ENCODE measurements at places on chromosomes 4 and X. TPM values are rescaled to one million over a fixed set of nuclear protein-coding genes. Genes with fewer than 3 reads are reported as not detected.

The GAGE2A gene
- not detected for total RNA-seq

The RNF150 gene
- total RNA-seq, result 15.0 TPM

The H2BW2 gene
- not detected for total RNA-seq

The CPXCR1 gene
- total RNA-seq, result not detected

The DMRTC1 gene
- not detected for total RNA-seq

The NKX3-2 gene
- total RNA-seq, result 0.10 TPM

The ADRA2C gene
- 0.79 TPM for total RNA-seq

DNA sequence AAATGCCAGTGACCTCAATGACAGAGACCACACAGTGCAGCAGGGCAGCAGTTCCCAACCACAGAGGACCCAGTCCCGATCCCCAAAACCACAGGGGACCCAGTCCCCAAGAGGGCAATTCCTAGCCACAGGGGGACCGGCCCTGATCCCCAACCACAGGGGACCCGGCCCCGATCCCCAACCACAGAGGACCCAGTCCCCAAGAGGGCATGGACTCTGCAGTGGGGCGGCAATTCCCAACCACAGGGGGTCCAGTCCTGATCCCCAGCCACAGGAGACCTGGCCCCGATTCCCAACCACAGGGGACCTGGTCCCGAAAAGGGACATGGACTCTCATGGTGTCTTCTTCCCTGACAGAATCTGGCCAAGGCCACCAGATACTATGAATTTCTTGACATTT is 136.3 kb downstream of the AFAP1 start:
- no peak for DNase-seq

- DNase-seq, result no peak
These were observed 41.8 kb downstream of the GPC4 start for GRCh38 chrX:133373386-133374079.

- DNase-seq, result no peak
These were observed 7.9 kb downstream of the TRPC3 start for GRCh38 chr4:121943941-121944340.

GRCh38 chrX:41312786-41313185 is 21.2 kb upstream of the DDX3X start:
- no peak for DNase-seq

DNA sequence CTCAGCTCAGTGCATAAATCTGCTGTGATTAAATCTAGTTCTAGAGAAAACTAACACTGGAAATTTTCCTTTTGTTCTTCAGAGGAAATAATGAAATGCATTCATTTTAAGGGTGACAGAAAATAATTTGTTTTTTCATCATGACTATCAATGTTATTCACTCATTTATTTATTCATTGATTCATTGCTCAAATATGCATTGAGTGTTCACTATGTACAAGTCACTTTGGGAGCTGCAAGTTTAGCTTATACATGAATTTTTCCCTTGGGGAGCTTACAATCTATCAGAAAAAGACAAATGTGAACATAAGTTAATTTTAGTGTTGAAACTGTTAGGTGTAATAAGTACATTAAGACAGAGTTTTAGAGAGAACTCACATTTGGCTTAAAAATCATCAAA is 897.8 kb downstream of the CENPC start:
- DNase-seq, result no peak

DNA sequence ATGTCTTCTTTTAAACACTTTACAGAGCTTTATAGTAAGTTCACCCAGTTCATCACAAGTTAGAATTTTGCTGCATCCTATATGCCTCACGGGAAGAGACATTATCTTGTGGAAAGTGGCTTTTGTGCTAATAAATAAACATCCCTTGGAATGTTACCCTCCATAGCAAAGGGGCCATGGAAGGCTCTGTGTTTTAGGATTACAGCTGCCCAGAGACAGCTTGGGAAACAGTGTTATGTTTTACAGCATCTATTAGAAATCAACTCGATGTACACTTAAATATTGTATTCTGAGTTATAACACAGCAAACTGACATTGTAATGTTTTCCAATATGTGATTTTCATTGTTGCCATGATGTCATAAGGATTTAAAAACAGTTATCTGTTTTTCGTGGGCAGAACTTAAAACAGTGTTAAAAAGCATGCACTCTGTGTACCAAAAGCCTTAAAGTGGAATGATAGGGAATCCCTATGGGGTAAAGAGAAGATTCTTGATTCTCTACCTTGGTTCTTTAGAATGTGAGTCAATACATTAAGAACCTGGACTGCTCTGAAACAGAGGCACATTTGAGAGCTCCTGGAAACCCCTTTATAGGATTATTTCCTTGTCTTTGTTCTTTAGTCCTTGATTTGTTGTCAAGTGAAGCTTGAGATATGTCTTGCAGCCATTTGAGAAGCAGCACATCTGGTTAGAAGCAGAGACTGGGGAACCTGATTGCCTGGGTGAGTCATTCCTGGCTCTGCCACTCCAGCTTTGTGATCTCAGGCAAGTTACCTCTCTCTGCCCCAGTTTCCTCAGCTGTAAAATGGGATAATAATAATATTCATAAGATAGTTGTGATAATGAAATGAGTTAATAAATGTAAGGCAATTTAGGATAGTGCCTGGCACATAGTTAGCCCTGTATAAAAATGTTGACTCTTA is 41.6 kb downstream of the ARHGAP10 start:
- DNase-seq, result peak; percentile 44

GRCh38 chr4:139253713-139254112 is 26.3 kb downstream of the MGARP start:
- no peak for DNase-seq

GRCh38 chr4:60953826-60954225 is 246.3 kb upstream of the ADGRL3 start:
- DNase-seq, result no peak

GRCh38 chr4:136329042-136329662 is 1203.1 kb downstream of the PCDH18 start:
- no peak for DNase-seq

GRCh38 chrX:136209751-136210150 is 41.4 kb downstream of the MAP7D3 start:
- no peak for DNase-seq

DNA sequence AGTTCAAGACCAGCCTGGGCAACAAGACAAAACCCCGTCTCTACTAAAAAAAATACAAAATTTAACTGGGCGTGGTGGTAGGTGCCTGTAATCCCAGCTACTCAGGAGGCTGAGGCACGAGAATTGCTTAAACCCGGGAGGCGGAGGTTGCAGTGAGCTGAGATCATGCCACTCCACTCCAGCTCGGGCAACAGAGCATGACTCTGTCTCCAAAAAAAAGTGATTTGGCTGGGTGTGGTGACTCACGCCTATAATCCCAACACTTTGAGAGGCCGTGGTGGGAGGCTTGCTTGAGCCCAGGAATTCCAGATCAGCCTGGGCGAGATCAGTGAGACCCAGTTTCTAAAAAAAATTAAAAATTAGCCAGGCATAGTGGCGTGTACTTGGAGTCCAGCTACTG is 4.1 kb downstream of the OPHN1 start:
- DNase-seq, result no peak

DNA sequence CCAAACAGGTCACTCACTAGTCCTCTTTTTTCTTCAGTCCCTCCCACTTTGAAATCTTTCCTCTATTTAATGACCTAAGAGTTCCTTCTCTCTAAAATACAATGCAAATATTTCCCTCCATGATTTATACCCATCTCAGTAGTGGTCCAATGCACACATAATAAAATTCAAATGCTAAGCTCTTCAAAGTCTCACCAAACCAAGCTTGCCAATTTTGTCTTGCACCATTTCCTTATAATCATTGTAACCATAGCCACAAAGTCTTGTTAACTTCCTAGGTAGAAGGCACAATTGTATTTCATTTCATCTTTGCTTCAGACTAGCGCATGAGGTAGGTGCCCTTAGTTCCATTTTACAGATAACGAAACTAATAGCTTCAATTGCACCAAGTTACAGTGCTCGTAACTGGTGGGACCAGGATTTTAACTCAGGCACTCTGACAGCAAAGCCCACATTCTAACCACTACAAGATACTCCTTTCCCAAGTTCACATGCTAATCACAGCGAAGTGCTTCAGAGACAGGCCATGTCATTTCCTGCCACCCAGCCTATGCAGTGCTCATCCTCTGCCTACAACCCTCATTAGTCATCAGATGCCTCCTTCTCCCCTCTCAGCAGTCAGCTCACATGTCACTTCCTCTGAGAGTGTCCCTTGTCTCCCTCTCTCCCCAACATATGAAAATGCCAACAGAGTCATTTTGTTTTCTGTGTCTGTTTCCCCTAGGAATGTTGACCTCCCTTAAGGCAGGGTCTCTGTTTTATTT is 66.9 kb upstream of the PPARGC1A start:
- DNase-seq, result no peak

- no peak for DNase-seq
These were observed 122.9 kb downstream of the RS1 start for GRCh38 chrX:18548996-18549395.

- no peak for DNase-seq
These were observed 232.2 kb upstream of the SLIT2 start for GRCh38 chr4:20019310-20020015.

GRCh38 chrX:69268611-69269010 is 103.4 kb upstream of the PJA1 start:
- no peak for DNase-seq

DNA sequence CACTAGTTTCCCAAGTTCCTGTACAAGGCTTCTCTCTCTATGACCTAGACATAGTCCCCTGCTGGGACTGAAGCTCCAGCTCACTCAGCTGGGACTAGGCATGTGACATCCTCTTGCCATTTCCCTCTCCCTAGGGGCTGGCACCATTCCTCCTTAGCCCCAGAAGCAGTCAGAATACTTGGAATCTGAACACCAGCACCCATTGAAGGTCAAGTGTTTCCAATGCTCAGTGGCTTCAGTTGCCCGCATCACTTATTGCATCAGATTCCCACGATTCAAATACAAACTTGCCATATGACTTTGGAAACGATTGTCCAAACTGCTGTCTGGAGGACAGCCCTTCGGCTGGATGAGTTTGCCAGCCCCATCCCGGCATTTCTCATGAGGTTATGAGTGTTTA is 65.5 kb upstream of the HOPX start:
- no peak for DNase-seq

DNA sequence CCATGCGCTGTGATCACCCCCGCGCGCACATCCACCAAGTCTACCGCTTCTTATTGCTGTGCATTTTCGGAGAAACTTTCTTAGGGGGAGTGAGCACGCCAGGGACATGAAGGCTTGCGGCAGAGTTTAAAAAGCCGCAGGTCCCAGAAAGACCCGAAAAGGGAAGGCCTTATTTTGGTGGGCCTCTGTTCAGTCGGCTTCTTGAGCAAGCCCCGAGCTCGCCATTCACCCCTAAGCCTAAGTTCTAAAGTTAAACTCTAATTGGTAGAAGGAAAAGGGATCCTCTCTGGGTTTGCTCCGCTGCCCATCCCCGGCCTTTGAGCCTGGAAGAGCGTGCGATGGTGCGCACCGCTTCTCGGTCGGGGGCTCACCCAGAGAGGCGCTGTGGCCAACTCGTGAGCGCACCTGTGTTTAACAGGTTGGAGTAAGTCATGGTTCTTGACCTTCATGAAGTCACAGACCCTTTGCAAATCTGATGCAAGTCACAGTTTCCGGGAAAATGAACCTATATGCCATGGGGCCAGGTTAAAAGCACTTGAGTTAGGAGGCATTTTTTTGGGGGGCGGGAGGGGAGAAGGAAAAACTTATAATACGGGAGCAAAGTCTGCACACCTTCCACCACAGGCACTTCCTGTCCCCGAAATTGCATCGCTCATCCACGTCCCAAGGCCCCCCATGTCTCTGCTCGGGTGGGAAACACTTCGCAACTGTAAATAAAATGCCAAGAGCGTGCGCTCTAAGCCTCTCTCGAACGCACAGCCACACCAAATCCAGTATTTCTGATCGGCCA is 1.9 kb downstream of the PHOX2B start:
- no peak for DNase-seq

DNA sequence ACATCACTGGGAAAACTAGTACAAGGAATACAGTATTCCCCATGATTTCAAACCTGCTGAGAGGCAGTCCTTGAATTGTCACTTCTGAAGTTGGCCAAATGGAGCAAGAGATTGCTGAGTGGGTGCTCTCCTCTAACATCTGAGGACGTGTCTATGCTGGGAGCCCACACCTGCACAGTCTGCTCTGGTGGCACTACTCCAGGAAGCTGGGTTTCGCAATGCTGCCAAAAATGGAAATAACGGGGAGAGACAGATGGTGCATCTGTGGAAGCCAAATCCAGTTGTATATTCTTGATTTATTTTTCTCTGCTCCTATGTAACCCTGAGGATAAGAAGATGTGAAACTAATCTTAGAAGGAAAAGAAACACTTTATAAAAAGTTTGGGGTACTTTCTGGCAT is 240.1 kb upstream of the CTSO start:
- DNase-seq, result peak; percentile 16
